ENCODE measurements at places on chromosomes 1 and 21.

- no peak for DNase-seq
Measured at GRCh38 chr1:115437196-115437595, 99.1 kb upstream of the NGF start.

GRCh38 chr21:33618407-33618806 lies 23.1 kb downstream of the CRYZL1 start:
- DNase-seq, result no peak

- no peak for DNase-seq
Measured at GRCh38 chr1:3064296-3064850, 4.6 kb upstream of the PRDM16 start.

GRCh38 chr1:161182214-161182613 lies 4.9 kb upstream of the B4GALT3 start:
- DNase-seq, result no peak

- no peak for DNase-seq
Measured at GRCh38 chr1:19009126-19009881, 52.8 kb upstream of the IFFO2 start.

GRCh38 chr1:33235521-33235920 lies 20.8 kb upstream of the ZNF362 start:
- no peak for DNase-seq

- no peak for DNase-seq
Measured at GRCh38 chr1:154958681-154959425, 2.7 kb downstream of the PYGO2 start.

DNA sequence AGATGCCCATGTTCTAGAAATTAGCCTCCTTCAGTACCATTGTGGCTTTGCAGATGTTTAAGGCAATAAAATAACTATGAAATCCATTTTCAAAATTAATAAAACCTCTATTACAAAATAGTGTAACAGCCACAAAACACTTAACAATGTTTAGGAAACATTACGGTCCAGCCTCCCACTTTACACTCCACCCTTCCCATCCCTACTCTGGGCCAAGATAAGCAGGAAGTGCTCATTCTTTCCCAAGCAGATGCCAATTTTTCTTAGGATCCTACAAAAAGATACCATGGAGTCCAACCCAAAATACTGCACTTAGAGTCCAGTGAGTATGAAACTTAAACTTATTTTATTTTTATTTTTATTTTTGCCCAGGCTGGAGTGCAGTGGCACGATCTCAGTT lies 150.8 kb downstream of the NR5A2 start:
- DNase-seq, result no peak

DNA sequence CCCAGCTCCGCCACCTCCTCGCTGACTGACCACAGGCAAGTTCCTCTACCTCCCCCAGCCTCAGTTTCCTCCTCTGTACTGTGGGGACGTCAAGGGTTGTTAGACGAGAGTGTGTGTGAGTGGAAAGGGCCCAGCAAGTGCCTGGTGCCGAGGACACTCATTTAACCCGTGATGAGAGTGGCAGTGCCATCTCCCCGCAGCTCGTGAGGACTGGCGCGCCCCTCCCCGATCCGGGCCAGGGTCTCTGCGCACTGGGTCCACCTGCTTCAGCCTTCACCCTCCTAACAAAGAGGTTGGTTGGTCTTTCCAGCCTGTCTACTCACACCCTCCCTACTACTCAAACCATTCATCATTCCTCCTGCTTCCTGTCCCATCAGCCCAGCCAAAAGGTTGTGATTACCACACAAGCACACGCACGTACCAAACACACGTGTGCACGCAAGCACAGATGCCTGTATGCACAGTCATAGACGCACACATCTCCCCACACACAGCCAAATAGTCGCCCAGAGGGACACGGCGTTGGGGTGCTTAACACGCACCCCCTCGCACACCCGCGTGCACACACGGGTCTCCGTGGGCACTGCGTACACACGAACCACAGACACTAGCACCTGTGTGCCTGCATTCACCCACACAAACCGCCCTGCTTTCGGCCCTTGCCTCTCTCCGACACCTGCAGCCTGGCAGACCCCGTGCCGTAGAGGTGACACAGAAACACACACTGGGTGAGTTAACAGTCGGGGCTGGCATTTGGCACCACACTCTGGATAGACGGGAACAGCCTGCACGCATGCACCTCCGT lies 39.3 kb downstream of the TAS1R2 start:
- no peak for DNase-seq

GRCh38 chr1:70487910-70488665 lies 77.0 kb downstream of the CTH start:
- no peak for DNase-seq

GRCh38 chr1:172628401-172628800 lies 30.5 kb upstream of the FASLG start:
- no peak for DNase-seq

- no peak for DNase-seq
Measured at GRCh38 chr1:116128664-116129063, 17.5 kb downstream of the MAB21L3 start.

DNA sequence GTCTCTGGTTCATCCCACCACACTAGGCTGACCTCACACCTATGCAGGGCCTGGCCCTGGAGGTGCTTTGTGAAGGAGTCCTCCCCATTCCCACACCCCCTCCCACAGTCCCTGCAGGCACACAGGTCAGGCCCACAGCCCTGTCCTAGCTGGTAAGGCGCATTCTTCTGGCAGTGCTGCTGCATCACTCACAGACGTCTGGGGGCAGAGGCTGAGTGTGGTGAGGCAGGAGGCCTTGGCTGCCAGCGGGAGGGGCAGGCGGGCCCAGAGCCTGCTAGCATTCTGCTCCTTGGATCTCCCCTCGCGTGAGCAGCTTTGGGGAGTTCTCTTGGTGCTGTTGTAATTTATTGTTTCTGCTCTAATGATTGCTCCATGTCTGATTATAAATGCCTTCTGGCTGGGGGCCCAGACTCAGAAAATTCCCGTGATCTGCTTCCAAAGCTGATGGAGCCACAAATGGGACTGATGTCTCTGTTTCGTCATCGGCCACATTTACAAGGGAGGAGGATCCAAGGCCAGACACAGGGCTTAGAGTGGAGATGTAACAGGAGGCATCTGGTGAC lies 62.9 kb downstream of the TRABD2B start:
- no peak for DNase-seq

- no peak for DNase-seq
Measured at GRCh38 chr1:51009381-51009780, 39.3 kb downstream of the CDKN2C start.

GRCh38 chr1:51189421-51190073 lies 46.5 kb upstream of the RNF11 start:
- peak; percentile 6 for DNase-seq

DNA sequence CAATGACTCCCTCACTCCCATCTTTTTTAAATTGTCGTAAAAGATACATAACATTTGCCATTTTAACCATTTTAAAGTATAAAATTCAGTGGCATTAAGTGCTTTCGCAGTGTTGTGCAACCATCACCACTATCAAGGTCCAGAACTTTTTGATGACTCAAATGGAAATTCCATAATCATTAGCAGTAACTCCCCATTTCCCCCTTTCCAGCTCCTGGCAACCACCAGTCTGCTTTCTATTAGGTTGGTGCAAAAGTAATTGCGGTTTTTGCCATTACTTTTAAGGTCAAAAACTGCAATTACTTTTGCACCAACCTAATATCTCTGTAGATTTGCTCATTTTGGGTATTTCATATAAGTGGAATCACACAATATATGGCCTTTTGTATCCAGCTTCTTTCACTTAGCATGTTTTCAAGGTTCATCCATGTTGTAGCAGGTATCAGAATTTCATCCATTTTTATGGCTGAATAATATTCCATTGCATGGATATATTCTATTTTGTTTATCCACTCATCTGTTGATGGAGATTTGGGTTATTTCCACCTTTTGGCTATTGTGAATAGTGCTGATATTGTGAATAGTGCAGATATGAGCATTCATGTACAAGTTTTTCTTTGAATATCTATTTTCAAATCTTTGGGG lies 159.7 kb downstream of the HIVEP3 start:
- no peak for DNase-seq

GRCh38 chr1:116871779-116872146 lies 38.0 kb upstream of the PTGFRN start:
- no peak for DNase-seq

GRCh38 chr1:52669696-52670095 lies 28.5 kb downstream of the COA7 start:
- no peak for DNase-seq

DNA sequence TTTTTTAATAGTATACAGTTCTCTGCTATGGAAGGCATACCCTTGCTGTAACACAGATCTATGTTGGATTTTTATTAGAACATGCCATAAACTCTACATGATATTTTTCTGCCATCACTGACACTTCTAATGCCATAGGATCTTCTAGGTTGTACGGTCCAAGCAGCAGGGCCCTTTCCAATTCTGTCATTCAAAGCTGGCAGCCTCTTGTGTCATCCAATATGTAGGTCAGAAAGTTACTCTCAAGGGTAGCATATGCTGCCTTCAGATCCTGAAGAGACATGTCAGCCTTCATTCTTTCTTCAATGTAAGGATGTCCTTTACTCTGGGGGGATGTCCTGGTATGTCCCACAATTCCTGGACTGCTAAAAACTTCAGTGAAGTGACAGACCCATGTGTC lies 629.2 kb upstream of the USP24 start:
- DNase-seq, result no peak
